Activated CD4-positive, alpha-beta T cell treated with anti-CD3 and anti-CD28 coated beads for 4 hours (primary cell): ENCODE measurements at places on chromosomes 6 and 20.

- no peak for DNase-seq
Observed at GRCh38 chr6:13811627-13812358, 2.6 kb downstream of the MCUR1 start.

DNA sequence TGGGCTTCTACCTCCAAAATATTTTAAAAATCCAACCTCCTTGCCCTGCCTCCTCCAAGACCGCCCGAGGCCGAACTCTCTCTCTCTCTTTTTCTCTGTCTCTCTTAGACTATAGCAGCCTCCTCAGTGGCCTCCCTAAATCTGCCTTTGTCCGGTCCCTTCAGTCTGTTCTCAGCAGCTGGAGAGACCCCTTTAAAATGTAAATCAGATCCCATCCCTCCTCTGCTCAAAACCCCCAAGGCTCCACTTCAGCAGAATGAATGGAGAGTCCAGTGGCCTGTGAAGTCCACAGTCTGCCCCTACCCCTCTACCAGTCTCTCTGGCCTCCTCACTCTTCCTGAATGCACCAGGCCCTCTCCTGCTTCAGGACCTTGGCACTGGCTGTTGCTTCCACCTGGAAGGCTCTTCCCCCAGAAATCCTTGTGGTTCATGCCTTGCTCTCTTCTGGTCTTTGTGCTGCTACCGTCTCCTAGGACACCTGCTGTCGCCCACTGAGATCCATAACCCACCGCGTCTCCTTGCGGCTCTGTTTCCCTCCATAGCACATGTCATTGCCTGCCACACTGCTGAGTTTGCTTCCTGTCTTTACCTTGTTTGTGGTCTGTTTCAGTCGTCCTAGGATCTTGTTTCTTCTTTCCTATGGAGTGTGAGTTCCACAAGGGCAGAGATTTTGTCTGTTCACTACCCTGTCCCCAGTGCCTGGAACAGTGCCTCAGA lies 6.0 kb downstream of the MLN start:
- no peak for DNase-seq

- DNase-seq, result no peak
Observed at GRCh38 chr6:43088654-43089056, 12.5 kb downstream of the PTK7 start.

DNA sequence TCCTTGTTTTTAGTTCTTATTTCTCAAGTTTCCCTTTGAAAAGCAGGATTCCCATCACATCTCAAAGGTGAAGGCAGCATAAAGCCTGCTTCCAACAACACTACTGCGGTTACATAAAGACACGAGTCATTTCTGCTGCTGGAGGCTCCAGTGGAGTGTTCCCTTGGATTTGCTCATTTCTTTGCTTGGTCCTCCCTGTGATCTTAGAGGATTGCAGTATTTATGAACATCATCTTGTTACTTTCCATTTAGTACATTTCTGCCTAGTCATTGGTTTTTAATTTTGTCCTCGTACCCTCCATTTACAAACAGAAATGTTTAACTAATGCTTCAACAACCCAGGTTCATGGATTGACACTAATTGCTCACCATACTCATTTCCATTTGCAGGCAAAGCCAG lies 298.8 kb downstream of the ZNF217 start:
- DNase-seq, result no peak

- DNase-seq, result no peak
Observed at GRCh38 chr6:130671119-130671518, 156.1 kb upstream of the SMLR1 start.
